Left lobe of liver (tissue), 2 donors: ENCODE measurements at places on chromosomes 16 and 17. TPM values are rescaled to one million over a fixed set of nuclear protein-coding genes. Genes with fewer than 3 reads are reported as not detected.

CSHL1 gene
- not detected for total RNA-seq

TBX6 gene
- 0.86 TPM for total RNA-seq

- no peak for DNase-seq
Observed at GRCh38 chr16:26905336-26905735, 161.4 kb upstream of the C16orf82 start.

CD300H gene
- total RNA-seq = not detected
